Activated naive CD4-positive, alpha-beta T cell treated with Interleukin-2 at 50 U/mL for 16 hours (primary cell): ENCODE measurements at places on chromosomes 5 and 9.

DNA sequence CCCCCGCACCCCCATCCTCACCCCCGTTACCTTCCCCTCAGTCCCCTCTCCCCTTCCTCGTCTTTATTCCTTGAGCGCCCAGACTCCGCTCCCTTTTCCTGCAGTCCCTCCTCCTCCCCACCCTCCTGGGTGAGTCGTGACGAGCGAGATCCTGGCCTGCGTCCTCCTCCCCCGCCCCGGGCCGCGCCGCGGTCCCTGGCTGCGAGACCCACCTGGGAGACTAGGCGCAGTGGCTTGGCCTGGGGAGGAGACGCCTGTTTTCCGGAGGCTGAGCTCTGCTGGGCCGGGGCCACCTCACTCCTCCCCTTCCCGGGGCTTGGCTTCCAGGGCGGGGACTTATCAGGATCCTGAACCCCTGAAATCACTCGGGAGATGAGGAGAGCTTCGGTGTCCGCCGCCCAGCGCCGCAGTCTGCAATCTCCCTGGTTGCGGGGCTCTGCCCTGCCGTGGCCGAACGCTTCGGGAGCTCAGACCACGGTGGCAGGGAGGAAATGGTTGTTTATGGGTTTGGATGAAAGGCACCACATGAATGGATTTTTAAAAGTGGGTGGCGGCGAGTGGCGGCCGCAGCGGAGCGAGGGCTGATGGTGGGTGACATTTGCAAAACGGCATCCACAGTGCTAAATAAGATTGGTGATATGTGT is 984 bp downstream of the STXBP1 start:
- peak; percentile 36 for DNase-seq

GRCh38 chr9:99607842-99608448 is 213.7 kb upstream of the NR4A3 start:
- no peak for DNase-seq

DNA sequence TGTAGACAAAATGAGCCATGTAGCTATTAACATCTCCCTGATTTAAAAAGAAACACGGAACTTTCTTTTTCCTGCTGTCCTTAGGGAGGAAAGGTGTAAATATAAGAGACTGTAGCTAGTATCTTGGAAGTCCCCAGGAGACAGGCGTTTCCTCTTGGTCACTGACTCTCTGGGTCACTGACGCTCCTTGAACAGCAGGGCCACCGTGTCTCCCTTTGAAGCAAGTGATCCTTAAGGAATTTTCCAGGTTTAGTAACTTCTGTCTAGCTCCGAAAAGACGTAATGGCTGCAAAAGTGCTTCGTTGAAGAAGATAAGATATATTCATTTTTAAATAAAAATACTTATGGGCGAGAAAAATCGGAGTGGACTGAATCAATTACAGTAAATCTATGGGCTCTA is 745 bp upstream of the CLTA start:
- no peak for DNase-seq

GRCh38 chr5:64507264-64507605 is 1.4 kb downstream of the RGS7BP start:
- no peak for DNase-seq

- no peak for DNase-seq
Measured at GRCh38 chr9:70616228-70616990, 202.0 kb upstream of the KLF9 start.

DNA sequence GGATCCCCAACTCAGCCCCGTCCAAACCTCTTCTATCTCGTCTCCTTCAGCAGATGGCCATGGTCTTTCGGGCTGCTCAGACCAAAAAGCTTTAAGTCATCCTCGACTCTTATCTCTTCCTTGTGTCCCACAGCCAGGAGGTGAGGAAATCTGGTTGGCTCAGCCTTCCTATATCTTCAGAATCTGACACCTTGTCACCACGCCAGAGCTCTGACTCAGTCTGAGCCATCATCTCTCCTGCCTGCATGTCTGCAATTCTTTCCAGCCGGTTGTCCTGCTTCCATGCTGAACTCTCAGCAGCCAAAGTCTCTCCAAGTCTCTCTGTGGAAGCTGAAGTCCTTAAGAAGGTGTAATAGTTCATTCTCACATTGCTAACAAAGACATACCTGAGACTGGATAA is 419.3 kb upstream of the ADAMTS16 start:
- DNase-seq, result no peak

DNA sequence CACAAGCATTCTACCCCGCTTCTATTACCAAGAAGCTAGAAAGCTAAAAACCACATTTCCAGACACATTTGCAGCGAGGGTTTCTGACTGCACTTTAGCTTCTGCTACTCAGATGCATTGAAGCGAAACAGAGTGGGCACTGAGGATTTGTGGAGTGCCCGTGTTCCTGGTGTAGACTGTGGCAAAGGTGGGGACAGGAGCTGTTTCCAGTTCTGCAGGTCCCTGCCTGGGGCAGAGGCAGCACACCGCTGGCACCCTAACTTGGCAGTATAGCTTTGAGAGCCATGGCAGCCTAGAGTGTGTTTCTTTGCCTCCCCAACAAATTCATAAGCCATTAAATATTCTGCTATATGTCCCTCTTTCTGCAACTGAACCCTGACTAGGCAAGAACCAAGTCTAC is 108.6 kb upstream of the SPOCK1 start:
- DNase-seq, result no peak

DNA sequence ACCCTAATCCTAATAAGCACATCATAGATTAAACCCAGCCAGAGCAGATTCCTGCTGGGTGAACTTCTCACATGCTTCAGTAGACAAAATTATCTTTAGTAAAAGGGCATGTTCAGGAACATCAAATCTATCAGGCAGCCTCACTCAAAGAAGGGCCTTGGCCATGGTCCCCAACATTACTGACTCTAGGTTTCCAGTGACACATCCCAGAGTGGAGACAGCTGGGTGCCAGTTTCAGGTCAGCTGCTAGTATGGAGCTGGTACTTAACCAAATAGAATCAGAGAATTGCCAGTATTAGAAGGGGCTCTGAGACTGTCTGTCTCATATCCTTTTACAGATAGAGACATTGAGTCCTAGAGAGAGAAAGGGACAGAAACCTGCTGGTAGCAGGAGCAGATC is 44.1 kb upstream of the GALNT10 start:
- DNase-seq, result no peak

GRCh38 chr5:142901476-142902185 is 131.5 kb downstream of the ARHGAP26 start:
- no peak for DNase-seq

- DNase-seq, result no peak
Measured at GRCh38 chr9:4042991-4043390, 256.9 kb downstream of the GLIS3 start.

- DNase-seq, result no peak
Measured at GRCh38 chr9:111891910-111892499, 4.6 kb upstream of the UGCG start.
